Vagina (tissue), 2 donors: ENCODE measurements at places on chromosomes 1 and 21.

DNA sequence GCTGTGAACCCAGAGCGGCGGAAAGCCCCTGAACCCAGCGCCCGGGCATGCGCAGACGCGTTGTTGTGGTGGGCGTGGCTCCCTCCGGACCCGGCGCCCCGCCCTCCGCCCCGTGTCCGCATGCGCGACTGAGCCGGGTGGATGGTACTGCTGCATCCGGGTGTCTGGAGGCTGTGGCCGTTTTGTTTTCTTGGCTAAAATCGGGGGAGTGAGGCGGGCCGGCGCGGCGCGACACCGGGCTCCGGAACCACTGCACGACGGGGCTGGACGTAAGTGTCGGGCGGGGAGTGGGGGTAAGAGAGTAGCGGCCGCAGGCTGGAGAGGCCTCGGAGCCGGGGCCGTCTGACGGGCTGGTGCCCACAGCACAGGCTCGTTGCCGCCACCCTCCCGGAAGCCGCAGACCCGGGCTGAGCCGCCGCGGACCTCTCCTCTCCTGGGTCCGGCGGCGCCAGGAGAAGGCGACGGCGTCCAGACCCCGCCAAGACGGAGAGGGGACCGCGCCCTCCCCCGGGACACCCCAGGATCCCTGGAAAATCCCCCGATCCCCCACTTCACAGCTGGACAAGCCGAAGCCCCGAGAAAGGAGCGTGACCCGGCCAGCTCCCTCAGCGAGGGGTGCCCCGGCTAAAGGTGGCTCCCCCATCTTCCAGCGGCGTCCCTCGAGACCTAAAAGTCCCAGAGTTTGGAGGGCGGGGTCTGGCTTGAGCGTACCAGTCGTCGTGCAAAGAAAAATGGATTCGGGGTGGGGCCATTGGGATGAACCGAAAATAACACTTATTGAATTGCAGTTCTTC, at the start of gene TMEM50A:
Gene TMEM50A, plus strand, starts transcription at position 147 of the 794 bp plus-strand sequence. CDS start 2,153 bp downstream, outside the sequence.
- no peak for DNase-seq

DNA sequence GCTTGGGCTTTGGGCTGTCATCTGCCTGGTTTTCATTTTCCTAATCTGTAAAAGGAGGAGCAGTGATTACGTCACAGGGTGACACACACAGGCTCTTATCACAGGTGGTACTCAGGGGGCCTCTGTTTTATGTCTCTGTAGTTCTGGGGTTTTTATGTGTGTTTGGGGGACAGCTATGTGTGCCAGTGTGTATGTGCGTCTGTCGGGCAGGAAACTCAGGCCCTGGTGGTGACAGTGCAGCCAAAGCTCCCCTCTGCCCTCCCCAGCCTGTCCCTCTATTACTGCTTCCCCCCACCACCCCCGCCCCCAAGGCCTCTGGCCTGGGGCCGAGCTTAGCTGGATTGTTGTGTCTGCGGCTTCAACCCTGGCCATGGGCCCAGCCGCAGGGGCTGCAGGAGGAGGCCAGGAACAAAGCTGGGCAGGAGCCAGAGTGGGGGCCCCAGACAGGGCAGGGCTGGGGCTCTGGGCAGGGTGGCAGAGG, 13.3 kb downstream of the MFAP2 start:
- no peak for DNase-seq

DNA sequence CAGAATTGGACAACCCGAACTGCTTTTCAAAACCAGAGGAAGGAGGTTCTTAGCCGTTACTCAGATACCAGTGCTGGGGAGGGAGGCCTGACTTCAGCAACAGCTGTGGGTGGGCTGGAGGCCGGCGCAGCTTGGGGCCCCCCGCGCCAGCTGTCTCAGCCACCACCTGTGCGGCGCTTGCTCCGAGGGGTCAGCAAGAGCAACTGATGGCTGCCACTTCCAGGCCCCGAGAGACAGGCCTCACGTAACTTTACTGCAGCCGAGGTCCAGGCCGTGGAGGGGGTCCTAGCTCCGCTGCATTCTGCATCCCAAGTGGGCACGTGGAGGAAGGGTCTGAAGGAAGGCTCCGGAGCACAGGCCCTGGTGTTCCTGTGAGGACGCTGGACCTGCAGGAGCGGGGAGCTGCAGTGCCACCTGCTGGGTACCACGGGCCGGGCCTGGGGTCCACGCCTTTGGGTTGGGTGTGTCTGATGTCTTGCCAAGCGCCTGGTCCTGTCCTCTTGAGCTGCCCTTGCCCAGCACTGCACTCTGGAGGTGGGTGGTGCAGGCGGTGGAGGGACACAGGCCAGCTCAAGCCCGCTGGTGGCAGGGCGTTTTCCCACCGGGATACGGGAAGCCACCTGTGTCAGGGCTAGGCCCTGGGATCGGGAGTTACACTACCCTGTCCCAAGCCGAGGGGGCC, 9.8 kb downstream of the THAP3 start:
- DNase-seq: no peak

GRCh38 chr1:53634571-53634979, 104.4 kb downstream of the GLIS1 start:
- no peak for DNase-seq

DNA sequence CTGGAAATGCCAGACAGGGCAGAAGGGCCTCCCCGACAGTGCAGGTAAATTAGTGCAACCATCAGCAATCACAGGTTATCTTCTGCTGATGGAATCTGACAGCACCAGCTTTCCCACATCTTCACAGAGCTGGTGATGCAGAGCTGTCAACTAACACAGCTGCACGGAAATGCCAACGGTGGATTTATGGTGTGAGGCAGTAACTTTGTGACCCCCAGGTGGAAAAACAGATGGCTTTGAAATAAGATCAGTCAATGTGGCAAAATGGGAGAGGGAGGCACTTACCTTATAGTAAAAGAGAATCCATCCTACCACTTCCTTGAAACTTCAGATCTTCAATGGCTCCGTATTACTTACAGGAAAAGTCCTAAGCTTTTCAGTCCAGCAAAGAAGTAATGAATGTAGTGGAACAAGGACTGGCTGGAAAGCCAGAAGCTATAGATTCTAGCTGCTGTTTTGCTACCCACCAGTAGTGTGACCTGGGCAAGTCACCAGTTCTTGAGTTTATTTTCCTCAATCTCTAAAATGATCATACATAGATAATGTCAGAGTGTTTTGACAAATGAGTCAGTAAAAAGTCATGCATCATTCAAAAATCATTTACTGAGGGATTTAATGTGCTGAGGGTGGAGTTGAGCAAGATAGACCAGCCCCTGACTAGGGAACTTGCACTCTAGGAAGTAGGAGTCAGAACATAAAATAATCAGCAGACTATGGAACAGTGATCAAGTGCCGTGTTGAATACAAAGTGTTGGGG, 245.7 kb upstream of the JUN start:
- DNase-seq: no peak

DNA sequence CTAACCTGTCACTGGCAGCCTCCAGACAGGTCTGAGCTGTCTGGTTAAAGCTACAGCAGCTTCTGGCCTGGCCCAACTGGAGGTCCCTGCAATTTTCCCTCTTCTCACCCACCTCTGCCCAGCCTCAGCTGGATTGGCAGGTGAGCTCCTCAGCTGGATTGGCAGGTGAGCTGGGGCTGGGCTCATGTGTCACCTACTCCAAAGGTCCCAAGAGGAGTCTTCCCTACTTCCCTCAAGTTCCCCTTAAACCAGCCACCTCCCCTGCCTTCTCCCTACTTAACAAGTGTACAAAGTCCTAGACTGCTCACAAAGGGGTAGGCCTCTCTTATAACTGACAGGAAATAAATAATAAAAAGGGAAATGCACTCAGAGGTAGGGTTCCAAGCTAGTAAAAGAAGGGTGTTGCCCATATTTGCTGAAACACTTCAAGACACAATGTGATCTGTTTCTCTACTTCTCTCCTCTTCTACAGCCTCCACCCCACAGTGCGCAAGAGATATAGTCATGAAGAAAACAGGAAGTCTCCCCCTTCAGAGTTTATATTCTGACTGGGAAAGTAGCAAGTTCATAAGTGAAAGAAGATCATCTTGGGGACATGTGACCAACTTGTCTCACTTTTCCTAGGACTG, at the start of gene GPA33:
Gene GPA33, minus strand, starts transcription at position 64 of the 629 bp plus-strand sequence. CDS start 90 bp downstream, outside the sequence.
- no peak for DNase-seq

DNA sequence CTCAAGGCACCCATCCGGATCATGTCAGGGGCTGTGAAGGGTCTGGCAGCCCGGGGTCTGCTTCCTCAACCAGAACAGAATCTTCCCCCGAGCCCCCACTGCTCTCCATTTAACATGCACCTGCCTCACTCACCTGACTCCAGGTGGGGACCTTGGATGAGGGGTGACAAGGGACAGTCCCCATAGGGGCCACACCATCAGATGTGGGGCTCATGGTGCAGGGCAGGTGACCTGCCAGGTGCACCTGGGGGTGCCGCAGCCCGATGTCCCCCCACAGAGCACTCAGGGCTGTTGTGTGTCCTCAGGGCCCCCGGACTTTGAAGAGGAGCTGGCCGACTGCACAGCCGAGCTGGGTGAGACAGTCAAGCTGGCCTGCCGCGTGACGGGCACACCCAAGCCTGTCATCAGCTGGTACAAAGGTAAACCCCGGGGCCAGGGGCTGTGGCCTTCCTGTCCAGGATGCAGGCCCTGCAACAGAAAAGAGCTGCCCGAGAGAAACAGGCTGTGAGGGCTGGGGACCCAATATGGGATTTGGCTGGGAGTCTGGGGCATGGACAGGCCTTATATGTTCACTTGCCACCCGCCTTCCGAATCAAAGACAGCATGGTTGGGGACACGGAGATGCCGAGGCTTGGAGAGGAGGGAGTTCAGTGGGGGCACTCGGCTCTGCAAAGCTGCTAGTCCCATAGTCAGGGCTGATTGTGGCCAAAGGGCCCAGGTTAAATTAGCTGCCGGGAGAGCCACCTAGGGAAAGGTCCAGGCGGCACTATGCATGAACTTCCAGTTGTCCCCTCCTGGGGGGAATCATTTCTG, 64.6 kb downstream of the TRIM11 start:
- no peak for DNase-seq

DNA sequence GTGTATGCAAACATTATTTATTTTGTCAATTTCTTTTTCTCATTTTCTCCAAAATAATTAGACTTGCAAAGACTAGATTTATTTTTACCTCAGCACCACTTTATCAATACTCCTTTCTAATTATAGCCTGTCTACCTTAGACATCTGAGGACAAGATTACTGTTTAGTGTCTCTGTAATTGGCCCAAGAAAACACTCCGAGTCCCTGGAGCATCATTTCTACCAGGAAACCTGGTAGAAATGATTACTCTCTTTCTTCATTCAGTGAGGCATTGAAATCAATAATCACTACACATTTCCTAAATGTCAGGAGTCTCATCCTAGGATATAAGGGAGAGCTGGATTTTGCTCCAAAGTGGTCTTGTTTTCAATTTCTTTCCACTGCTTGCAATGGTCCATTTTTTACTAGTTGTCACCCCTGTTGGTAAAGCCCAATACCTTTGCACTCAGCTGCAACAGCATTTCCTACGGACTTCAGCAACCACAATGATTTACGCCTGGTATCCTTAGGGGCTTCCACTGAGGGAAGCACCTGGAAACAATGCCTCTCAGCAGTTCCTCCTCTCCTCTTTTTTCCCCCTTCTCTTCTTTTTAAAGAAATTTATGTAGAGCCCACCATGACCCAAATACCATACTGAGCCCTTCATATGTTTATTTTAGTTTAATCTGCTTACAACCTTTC, 64.6 kb downstream of the GRIK1 start:
- DNase-seq: no peak
